SW 1271 (cell line): ENCODE measurements at places on chromosomes 7 and 10.

GRCh38 chr7:148382596-148382995, 208.0 kb upstream of the C7orf33 start:
- no peak for DNase-seq

- no peak for DNase-seq
Measured at GRCh38 chr7:157032128-157032527, 21.7 kb upstream of the MNX1 start.

DNA sequence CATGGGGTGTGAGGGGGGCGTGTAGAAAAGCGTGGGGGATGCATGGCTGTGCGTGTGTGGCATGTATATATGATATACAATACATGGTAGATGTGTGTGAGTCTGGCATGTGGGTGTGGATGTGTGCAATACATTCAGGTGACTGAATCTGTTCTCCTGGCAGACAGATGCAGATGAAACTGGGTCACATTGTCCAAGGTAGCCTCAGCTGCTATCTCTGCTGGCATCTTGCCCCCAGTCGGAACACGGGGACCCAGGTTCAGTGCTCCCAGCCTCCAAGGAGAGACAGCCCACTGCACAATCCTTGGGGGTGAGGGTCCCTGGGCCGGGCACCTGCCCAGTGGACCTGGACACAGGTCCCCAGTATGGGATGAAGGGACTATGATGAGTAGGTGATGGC, 12.4 kb upstream of the SRRM3 start:
- DNase-seq: no peak

DNA sequence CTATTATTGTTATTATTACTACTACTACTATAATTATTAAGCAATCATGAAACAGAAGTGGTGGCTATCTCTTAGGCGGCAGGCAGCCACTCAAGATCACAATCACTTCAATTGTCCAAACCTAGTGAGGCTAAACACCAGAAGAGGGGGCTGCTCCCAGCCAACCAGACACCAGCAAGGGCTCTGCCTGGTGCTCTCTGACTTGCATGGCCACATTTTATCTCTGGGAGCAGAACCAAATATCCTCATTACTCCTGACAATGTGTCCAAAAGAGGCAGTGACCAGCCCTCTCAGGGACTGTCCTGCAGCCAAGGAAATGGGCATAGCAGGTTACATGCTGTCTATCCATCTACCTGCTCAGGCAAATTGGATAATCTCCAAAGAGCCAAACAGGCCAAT, 187.4 kb upstream of the PDE1C start:
- DNase-seq: no peak

DNA sequence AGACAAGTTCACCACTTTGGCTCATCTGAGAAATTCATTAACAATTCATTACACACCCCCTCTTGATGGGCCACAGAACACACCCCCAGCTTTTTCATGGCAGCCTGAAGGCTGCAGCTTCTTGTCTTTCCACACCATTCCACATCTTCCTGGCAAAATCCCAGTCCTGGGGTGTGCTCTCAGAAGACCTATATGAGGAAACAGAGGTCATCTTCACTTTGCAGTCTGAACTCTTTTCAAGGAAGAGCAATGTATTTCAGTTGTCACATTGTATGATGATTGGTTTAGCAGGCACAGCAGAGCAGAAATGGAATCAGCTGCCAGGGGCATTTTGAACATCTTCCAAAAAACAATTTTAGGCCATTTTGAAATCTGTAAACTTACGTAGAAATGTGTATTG, 7.8 kb upstream of the LRRC27 start:
- no peak for DNase-seq

GRCh38 chr7:21542891-21543527, at the start of gene DNAH11:
Gene DNAH11, plus strand, starts transcription at chr7:21543039. Its CDS starts 207 bp downstream, at chr7:21543246.
- peak; percentile 32 for DNase-seq

DNA sequence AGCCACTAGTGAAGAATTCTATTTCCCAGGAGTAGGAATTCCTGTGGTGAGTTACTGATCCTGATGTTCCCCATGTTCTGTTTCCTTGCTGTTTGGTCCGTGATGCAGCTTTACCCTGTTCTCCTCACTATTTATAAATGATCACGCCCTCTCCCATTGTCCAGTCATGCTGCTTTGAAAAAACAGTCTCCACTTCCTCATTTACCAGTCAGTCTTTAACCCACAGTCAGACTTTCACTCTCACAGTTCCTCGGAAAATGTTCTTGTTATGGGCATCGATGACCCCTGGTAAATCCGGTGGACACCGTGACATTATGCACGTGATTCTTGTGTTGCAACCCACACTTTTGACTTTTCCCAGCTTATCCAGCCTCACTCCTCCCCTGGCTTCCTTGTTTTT, 14.4 kb downstream of the SCIN start:
- DNase-seq: no peak

DNA sequence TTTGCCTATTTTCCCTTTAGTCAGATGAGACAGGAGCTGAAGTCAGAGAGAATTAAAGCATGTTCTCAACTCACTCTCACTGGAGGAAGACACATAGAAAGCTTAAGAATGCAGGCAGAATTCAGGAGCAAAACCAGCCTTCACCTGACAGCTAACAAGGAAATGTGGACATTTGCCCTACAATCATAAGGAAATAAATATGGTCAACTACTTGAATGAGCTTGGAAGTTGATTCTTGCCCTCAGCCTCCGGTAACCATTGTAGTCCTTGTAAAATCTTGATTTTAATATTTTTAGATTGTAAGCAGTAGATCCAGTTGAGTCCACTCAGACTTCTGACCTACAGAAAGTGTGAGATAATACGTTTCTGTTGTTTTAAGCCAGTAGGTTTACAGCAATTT, 752.5 kb upstream of the ZWINT start:
- DNase-seq: no peak

- no peak for DNase-seq
Measured at GRCh38 chr10:78828647-78829539, 239.9 kb upstream of the ZMIZ1 start.

DNA sequence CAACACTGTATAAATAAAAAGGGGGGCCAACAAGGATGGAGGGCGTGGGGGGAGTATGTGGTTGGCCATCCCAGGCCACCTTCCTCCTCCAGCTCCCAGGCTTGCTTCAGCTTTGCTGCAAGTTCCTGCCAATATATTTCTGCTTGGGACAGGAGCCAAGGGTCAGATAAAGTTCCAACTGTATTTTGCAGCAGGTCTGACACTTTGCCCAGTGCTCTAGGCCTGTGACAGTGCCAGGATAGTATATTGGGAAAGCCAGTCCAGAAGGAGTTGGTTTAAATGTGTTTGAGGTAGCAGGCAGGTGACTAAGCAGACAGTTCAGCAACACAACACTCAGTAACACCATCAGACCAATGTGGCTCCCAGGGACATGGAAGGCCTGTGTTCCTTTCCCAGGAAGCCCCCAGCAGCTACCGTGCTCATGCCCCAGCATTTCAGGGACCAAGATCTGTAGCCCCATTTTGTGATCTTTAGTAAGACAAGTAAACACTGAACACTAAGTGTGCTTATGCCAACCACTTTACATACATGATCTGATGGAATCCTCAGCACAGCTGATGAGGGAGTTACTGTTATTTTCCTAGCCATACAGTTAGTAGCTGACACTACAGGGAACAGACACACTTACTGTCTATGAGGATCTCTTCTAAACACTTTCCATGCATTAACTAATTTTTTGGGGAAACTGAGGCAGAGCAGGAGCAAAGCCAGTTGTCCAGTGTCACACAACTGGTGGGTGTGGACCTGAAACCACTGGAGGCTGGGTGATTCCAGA, 38.9 kb downstream of the DNAJB12 start:
- DNase-seq: no peak
